ENCODE measurements at places on chromosomes 4 and X.

DNA sequence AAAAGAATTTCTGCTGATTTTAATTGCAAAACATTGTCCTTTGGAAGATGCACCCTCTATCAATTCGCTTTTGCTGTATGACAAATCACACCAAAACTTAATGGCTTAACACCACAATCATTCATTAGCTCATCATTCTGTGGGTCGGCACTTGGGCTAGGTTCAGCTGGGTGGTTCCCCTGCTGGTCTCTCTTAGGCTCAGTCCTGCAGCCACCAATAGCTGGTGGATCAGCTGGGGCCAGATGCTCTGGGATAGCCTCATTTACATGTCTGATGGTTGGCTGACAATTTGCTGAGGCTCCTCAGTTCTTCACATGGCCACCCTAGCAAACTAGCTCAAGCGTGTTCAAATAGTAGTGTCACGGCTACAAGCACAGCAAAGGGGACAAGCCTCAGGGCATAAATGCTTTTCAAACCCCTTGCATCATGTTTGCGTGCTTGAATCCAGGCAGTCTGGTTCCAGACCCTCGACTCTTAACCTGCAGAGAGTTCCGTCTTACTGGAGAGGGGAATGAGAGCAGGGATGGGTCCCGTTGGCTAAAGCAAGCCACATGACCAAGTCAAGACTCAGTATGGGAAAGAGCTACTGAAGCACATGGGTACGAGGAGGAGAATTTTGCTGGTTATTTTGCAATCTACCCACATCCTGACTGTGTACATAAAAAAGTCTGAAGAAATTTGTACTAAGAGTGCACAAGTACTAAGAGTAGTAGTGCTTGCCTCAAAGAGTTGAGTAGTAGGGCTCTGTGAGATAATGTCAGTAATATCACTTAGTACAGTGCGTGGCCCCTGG, 7.5 kb upstream of the ACSL1 start:
- DNase-seq, result no peak

- no peak for DNase-seq
Observed at GRCh38 chr4:129350834-129351721, 255.1 kb downstream of the C4orf33 start.

DNA sequence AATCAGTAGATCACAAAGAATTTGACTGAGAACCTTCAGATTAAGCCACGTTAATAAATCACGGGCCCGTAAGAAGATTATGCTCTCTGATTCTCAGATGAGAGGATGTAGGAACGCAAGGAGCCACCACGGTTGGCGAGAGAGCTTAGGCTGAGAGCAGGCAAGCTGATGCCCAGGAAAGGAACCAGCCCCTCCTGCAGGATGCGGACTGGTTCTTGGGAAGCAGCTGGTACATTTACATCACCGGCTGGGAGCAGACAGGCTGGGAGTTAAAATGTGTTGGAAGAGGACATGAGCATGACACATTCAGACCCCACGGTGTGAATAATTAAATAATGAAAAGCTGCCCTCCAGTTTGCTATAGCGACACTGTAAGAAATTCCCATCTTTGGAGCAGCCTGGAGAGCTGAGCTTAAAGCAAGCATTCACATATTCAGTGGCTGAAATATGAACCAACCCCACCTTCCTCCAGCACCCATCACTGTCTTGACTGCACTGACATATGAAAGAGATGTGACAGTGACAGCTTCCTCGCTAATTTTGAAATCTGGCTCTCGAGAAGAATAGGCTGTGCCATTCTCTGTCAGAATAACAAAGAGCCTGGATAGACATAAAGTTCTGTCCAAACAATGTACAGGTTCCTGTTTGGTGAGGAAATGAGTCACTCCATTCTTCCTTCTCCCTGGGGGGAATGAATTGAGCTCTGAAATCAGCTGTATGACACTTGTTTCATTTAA, 33.1 kb downstream of the LNX1 start:
- DNase-seq, result no peak

- DNase-seq, result no peak
Observed at GRCh38 chr4:22676063-22676462, 16.7 kb upstream of the GBA3 start.

DNA sequence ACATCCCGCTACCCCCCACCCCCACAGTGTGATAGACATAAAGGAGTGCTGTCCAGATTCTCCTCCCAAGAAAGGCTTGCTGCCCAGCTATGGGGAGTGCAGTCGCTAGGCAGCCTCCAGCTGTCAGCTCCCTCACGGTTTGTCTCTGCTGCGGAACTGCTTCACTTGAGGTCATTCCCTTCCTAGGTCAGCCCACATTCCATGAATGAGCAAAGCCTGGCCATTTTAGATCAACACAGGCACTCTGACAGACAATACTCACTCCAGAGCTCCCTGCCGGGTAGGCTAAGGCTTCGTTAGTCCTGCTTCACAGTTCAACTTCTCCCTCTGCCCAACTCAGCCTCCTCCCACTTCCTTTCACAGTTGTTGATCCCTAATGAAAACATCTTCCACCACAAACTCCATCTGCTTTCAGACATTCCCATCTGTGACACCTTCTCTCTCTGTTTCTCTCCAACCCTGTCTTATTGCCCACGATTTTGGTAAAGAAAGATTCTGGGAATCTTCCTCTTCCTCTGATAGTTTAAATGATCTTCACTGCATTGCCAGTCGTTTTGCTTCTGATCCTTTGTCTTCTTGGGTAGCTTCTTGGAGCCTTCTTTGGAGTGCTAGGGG, 318.9 kb upstream of the F9 start:
- no peak for DNase-seq

- DNase-seq, result no peak
Observed at GRCh38 chr4:38470735-38471262, 193.2 kb upstream of the KLF3 start.

- DNase-seq, result no peak
Observed at GRCh38 chrX:108309144-108309543, 129.1 kb downstream of the COL4A6 start.

- no peak for DNase-seq
Observed at GRCh38 chr4:19329077-19329476, 922.6 kb upstream of the SLIT2 start.

- DNase-seq, result no peak
Observed at GRCh38 chr4:2593003-2593402, 56.6 kb downstream of the FAM193A start.

GRCh38 chrX:8194216-8194615, 23.1 kb upstream of the VCX2 start:
- DNase-seq, result no peak

Data from astrocyte of the cerebellum (primary cell).